ENCODE measurements at places on chromosomes 11 and 22.

DNA sequence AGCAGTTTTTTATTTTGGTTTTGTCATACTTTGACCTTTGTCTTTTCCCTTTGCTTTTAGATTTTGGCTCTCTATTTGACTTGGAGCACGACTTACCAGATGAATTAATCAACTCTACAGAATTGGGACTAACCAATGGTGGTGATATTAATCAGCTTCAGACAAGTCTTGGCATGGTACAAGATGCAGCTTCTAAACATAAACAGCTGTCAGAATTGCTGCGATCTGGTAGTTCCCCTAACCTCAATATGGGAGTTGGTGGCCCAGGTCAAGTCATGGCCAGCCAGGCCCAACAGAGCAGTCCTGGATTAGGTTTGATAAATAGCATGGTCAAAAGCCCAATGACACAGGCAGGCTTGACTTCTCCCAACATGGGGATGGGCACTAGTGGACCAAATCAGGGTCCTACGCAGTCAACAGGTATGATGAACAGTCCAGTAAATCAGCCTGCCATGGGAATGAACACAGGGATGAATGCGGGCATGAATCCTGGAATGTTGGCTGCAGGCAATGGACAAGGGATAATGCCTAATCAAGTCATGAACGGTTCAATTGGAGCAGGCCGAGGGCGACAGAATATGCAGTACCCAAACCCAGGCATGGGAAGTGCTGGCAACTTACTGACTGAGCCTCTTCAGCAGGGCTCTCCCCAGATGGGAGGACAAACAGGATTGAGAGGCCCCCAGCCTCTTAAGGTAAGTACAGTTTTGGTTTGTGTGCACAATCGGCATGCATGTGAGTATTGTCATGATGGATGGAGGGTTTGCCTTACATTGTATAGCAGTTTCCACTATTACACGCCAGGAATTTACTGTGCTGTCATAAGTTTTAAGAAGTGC, 25.0 kb downstream of the EP300 start:
- DNase-seq = no peak

- DNase-seq = no peak
Observed at GRCh38 chr11:96044311-96044710, 120.4 kb upstream of the MTMR2 start.

GRCh38 chr11:110173811-110174644, 80.8 kb downstream of the ZC3H12C start:
- no peak for DNase-seq

- no peak for DNase-seq
Observed at GRCh38 chr22:24305260-24305692, 34.6 kb downstream of the SPECC1L start.

- DNase-seq = no peak
Observed at GRCh38 chr11:60767388-60767811, 10.7 kb downstream of the MS4A15 start.

- no peak for DNase-seq
Observed at GRCh38 chr11:86370922-86371594, 3.6 kb upstream of the CCDC81 start.

DNA sequence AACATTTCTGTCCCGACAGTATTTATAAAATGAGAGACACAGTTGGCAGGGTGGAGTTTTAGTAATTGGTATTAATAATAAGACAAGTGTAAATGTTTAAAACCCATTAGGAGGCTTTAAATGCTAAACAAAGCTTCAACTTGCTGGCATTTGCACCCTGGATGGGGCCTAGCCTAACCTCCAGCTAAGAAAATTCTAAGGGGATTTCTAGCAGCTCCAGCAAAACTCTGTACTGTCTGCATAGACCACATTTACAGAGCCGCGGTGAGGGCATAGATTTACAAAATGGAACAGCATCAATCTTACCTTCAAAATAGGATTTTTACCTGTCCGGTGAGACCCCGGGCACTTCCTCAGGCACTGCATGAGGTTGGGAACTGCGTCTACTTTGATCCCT, 113.9 kb upstream of the ANO1 start:
- no peak for DNase-seq

GRCh38 chr11:87722756-87723565, 452.3 kb downstream of the RAB38 start:
- peak; percentile 88 for DNase-seq

DNA sequence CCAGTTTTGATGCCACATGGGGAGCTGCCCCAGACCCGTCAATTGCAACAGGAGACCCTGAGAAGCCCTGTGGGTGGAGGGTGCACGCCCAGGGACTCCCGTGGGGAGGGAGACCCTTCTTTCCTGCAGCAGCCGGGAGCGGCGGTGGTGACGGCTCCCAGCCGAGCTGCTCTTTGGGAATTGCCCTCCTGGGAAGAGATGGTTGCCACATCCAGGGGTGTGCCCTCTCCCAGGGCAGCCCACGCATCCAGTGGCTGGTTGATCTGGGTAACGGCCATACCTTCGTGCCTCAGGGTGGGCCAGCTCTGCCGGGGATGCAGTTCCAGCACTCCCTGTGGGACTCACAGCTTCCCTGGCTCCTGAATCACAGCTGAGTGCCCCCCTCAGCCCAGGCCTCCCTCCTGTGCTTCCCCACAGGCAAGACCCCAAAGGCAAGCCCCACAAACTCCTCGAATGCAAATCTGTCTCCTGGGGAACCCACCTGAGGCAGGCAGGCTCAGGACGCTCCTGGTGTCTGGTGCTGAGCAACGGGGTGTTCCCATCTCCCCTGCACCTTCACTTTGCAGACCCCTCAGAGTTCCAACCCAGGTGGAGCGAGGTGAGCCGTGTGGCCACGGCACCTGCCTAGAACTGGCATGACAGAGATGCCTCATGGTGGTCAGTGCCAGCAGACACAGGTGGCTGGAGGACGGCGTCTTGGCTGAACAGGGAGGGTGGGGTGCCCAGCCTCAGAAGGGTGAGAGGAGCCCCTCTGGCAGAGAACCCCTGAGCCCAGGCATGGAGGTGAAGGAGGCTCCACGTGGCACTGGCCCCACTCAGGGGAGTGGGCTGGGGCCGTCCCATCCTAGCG, 1027.4 kb downstream of the BRD1 start:
- DNase-seq = no peak

- no peak for DNase-seq
Observed at GRCh38 chr11:45092404-45092785, 54.0 kb upstream of the PRDM11 start.

- no peak for DNase-seq
Observed at GRCh38 chr22:24128631-24129262, 52.5 kb upstream of the SUSD2 start.

DNA sequence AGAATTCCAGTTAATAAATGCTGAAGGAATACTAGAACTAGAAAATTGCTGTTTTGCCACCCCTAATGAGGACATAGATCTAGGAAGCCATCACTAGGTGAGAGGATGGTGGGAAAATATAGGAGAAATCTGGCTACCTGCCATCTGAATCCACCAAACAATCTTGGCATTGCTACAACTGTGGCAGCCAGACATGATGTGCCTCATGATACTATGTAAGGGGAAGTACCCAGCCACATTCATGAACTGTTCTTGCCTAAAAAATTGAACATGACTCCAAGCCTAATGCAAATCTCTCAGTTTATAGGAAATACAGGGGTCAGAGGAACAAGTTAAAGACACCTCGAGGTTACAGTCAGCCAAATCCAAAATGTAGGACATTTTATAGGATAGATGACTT, 72.8 kb downstream of the SFI1 start:
- DNase-seq = no peak

GRCh38 chr11:134402910-134403309, 9.1 kb downstream of the B3GAT1 start:
- peak; percentile 42 for DNase-seq

GRCh38 chr11:14974515-14975251, 2.5 kb upstream of the CALCA start:
- DNase-seq = no peak

GRCh38 chr22:41910050-41911000, 4.5 kb downstream of the SHISA8 start:
- peak; percentile 60 for DNase-seq

DNA sequence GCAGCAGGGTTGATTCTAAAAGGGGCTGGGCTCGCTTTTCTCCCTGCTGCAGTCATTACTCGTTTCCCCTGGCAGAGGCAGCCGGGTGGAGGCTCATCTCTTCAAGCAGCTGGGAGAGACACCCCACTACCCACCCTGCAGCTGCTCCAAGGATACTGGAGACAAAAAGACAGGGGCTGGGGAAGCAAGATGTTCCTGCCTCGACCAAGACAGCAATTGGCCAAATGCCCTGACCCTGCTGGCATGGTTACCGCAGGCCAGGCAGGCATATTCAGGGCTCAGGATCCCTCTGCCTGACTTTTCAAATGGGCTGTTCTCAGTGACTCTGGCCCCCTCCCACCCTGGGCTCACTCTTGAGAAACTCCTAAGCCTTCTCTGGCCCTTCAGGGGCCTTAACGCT, 6.8 kb upstream of the RGL4 start:
- peak; percentile 15 for DNase-seq

DNA sequence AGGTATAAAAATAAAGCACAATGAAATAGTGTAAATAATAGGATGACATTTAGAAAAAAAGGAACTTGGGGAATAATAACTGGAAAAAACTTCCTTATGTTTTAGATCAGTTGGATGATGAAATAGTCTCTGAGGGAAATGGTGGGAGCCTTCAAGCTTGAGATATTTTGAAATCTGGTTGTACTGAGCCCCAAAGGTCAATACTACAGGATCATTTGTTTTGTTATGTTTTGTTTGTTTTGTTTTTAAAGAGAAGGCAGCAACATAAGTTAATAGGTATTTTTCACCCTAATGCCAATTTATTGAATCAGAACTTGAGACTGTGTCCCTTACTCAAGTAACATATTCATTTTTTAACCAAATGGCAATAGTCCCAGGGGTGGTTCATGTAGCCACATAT, 393.1 kb downstream of the ETS1 start:
- DNase-seq = no peak

Measured in posterior cingulate gyrus (tissue), 11 donors.